ENCODE measurements at places on chromosomes 2 and 18. TPM values are rescaled to one million over a fixed set of nuclear protein-coding genes. Genes with fewer than 3 reads are reported as not detected.

GRCh38 chr18:22347606-22348511 lies 69.9 kb downstream of the CTAGE1 start:
- DNase-seq, result no peak

DNA sequence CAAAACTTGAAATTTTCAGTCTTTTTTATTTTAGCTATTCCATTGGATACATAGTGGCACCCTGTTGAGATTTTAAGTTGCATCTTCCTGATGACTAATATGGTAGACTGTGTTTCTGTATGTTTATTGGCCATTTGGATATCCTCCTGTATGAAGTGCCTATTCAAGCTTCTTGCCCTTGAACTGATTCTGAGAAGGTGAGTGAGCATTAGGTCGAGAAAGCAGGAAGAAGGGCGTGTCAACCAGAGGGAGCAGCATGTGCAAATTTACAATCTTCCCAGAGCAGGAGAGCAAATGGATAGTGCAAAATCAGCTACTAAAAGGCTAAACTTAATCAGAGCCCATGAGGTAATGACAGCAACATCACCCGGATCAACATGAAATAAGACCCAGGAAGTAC lies 8.6 kb downstream of the INPP1 start:
- DNase-seq, result no peak

DNA sequence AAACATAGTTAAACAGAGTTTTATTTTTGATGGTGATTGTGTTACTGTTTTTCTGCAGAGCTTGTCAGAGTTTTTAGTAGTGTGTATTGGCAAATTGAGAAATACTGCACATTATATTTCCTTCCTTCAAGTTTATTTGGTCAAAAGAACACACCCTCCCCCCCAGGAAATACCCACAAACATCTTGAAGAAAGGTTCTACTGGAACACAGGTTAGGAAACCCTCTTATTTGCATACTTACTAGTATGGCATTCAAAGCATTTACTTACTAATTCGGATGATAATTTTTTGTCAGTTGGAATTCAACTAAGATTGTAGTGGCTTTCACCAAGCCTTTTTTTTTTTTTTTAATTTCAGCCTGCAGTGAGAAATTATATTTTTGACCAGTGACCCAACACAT lies 9.1 kb downstream of the CAB39 start:
- no peak for DNase-seq

- no peak for DNase-seq
These were observed 295.9 kb upstream of the CRIM1 start for GRCh38 chr2:36059691-36060090.

DNA sequence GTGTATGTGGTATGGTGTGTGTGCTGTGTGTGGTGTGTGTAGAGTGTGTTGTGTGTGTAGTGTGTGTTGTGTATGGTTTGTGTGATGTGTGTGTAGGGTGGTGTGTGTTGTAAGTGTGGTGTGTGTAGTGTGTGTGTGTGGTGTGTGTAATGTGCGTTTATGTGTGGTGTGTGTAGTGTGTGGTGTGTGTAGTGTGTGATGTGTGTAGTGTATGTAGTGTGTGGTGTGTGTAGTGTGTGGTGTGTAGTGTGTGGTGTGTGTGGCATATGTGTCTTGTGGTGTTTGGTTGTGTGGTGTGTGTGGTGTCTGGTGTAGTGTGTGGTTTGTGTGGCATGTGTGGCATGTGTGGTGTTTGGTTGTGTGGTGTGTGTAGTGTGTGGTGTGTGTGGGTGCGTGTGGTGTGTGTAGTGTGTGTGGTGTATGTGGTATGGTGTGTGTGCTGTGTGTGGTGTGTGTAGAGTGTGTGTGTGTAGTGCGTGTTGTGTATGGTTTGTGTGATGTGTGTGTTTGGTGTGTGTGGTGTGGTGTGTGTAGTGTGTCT lies 4.0 kb upstream of the RTP5 start:
- DNase-seq, result no peak

DNA sequence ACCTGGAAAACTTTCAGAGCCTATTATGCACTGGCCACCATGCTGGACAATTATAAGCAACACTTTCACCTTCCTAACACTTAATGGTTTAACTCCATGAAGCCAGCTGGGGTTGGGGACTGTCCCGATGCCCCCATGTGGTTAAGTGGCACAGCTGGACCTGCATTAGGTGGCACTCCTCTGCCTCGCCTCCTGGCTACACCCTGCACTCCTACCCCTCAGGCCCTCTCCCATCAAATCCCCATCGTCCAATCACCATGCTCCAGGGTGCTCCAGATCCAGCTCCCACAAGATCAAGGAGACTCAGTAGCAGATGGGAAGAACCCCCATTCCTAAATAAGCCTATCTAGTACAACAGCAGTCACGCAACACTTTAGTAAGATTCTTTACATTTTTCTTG lies 53.8 kb downstream of the HDLBP start:
- no peak for DNase-seq

Gene EPAS1
- total RNA-seq, result 1.5 TPM

Gene EML6
- total RNA-seq, result 1.8 TPM

Gene OSR1
- total RNA-seq, result not detected

Gene SLC5A6
- total RNA-seq, result 37.8 TPM

Gene IL18RAP
- 7.5 TPM for total RNA-seq

Gene GCG
- not detected for total RNA-seq

Gene NEURL3
- not detected for total RNA-seq

All from T-cell (primary cell).